ENCODE measurements at places on chromosomes 3 and 15.

DNA sequence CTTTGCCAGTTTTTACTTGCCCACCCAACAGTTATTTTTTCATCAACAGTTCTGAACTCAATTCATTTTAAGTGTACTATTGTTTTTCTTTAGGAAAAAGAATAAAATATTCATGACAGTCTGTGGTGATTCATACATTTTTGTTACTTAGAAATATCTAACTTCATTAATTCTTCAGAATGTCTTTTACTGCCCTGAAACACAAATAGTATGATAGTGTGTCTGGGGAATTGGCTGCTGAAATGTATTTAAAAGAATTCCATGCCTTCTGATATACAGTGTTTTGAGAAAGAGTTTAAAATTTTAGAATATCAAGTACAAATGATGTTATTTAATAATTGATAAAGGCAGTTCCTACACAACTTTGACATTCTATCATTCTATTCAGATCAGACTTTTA lies 854.1 kb downstream of the NAALADL2 start:
- DNase-seq, result no peak

- no peak for DNase-seq
Observed at GRCh38 chr3:57165641-57166040, 488 bp upstream of the IL17RD start.

GRCh38 chr15:85723960-85724945 lies 70.5 kb downstream of the KLHL25 start:
- no peak for DNase-seq

DNA sequence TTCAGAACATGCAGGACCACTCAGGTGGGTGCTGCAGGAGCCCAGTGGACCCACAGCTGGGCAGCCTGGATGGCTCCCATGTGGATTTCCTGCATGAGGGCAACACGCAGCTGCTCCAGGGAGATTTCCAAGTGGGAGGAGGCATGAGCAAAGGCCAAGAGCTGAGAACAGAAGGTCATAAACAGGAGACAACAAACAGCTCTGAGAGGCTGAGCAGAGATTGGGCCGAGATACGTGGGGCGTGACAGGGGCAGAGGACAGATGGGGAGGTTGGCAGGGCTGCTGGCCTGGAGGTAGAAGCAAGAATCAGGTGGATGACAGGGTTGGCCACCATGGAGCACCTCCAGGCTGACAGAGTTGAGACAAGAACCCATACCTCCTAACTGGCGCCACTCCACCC lies 2.9 kb downstream of the PHGR1 start:
- DNase-seq, result no peak

DNA sequence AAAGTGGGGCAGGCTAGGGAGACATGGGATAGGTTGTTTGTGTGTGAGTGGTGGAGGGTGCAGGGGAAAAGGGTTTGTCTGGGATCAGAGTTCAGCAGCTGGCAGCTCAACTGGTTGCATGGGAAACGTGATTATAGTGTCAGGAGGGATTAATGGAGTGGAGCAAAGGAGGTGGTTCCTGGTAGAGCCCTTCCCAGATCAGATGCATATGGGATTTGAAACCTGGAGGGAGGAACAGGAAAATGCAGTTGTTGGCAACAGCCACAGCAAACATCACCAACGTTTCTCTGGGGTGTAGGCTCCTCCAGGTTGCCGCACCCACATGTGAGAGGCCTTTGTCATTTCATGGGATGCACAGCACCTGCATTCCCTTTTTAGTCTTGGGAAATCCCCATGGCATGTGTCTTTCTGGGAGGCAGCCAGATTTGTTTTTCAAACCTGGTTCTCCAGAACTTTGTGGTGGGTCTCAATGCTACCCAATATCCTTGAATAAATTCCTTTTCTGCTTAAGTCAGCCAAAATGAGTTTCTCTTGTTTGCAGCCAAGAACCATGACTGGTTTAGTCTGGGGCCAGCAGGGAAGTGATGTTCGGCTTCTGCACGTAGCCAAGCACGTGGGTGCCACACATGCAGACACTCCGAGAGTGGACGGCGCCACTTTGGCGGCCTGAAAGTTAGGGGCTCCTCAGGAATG lies 61.3 kb downstream of the BDH1 start:
- peak; percentile 83 for DNase-seq

DNA sequence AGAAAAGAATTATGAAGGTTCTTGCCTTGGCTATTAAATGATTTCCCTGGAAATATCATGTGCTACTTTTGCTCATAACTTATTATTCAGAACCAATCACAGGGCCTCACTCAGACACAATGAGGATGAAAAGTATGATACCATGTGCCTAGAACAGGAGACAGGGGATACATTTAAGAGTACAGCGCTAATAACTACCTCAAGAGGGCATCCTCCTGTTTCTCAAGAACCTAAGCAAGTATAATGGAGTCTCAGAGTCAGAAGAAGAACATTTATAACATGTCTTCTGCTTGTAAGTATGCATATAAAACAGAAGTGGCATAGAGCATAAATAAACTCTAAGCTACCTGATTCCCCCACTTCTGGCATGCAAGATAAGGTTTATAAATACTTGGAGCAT lies 125.4 kb upstream of the MME start:
- DNase-seq, result no peak

DNA sequence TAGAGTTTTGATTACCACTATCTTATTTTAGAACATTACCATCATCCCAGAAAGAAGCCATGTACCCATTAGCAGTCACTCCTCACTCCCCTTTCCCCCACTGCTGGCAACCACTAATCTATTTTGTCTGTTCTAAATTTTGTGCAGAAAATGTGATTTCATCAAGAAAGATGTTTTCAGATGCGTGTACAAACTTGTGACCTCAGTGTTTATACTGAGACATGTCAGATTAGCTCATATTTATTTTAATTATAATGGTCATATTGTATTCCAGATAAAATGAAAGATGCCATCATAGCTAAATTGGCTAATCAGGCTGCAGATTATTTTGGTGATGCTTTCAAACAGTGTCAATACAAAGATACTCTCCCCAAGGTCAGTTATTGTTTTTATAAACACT lies 27.8 kb downstream of the PDCD6IP start:
- no peak for DNase-seq

GRCh38 chr3:113677737-113678136 lies 18.7 kb downstream of the USF3 start:
- DNase-seq, result no peak

DNA sequence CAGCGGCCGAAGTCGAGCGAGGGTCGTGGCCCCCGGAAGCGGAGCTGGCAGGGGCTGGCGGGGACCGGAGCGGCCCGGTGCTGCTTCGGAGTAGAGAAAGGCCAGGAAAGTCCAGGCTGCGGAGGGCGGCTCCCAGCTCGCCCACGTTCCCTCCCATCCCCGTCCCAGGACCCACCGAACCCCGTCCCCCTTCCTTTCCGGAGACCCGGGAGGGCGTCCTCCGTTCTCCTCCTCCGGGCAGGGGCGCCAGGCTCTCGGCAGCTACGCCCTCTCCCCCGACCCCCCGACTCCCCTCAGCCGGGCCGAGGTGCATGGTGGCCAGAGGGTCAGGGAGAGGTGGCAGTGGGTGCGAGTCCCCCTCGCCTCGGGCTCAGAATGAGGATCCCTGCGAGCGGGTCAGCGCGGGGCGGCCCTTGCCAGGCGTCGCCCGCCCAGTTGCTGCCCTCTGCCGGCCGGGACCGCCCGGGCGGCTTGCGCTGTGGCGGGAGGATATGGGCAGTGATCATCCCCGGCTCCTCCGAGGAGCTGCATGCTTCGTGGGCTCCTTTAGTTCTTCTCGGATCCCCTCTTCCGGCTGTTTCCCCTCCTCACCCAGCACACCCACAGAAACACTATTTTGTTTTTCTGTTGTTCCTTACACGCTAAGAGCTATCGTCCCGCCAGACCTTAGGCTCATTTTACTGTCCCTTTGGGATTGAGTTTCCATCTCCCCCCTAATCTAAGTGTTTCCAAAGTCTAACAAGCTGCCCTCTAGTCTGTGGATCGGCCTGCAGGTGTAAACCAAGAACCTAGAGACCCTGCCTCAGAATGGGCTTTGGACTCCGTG lies 744 bp upstream of the ALDH1A2 start:
- peak; percentile 79 for DNase-seq

DNA sequence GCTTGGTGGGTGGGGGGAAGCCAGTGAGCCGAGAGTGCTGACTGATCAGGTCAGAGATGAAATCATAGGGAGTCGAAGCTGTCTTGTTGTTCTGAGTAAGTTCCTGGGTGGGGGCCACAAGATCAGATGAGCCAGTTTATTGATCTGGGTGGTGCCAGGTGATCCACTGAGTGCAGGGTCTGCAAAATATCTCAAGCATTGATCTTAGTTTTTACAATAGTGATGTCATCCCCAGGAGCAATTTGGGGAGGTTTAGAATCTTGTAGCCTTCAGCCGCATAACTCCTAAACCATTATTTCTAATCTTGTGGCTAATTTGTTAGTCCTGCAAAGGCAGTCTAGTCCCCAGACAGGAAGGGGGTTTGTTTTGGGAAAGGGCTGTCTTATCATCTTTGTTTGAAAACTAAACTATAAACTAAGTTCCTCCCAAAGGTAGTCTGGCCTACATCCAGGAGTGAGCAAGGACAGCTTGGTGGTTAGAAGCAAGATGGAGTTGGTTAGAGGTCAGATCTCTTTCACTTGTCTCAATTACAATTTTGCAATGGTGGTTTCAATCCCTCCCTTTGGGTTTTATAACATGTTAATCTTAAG lies 18.7 kb upstream of the MTMR14 start:
- no peak for DNase-seq

DNA sequence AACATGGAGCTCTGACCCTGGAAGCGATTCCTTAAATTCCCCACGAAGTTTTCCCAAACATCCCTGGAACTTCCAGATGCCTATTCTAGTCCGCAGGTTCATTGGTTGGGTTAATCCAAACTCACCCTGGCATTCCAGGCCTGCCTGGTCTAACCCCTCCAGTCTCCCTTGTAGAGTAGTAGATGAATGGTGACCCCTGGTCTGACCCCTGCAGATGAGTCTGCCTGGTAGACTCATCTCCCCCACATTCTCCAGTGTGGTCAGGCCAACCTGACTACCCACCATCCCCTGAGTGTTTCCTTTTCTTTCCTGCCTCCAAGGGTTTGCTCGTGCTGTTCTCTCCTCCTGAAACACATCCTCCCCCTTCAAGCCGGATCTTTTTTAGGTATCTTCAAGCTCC lies 10.8 kb upstream of the HRH1 start:
- no peak for DNase-seq

DNA sequence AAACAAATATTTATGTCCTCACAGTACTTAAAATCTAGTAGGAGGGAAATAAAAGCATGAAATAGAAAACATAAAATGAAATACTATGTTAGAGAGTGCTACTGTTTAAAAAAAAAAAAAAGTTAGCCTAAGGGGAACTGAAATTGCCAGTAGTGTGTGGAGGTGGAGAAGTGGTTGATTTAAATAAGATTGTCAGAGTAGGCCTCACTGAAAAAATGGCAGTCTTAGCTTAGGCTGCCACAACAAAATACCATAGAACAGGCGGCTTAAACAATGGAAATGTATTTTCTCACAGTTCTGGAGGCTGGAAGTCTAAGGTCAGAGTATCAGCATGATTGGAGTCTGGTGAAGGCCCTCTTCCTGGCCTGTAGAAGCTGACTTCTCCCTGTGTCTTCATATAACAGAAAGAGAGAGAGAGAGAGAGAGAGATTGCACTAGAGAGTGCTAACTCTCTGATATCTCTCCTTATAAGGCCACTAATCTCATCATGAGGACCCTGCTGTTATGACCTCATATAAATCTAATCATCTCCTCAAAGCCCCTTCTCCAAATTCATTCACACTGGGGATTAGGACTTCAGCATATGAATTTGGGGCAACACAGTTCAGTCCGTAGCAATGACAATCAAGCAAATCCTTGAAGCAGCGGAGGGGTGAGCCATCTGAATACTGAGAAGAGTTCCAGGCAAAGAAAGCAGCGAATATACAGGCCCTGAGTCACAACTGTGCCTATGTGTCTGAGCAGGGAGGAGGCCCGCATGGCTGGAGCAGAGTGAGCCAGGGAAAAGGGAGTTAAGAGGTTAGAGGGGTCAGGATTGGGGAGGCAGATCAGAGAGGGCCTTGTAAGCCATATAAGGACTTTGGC lies 23.6 kb upstream of the LRRC34 start:
- no peak for DNase-seq

DNA sequence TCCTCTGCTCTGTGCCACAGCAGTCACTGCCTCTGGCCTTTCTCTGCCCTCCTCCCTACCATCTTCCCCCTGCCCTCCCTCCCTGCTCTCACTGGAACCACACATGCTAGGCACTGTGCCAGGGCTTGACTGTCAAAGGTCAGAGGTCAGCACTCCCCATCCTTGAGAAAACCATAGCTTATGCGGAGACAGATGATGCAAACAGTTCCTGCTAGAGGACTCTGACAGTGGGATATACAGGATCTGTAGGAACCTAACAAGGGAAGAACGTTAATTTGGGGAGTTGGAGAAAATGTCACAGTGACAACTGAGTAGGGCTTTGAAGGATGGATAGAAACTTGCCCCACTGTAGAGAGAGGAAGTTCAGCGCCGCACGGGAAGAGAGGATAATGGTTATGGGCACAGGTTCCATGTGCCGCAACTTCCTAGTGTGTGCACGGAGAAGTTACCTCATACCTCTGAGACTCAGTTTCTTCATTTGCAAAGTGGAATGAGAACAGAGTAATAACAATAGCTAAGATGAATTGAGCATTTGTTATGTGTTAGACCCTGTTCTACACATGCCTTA lies 29.3 kb upstream of the XYLB start:
- DNase-seq, result no peak

GRCh38 chr3:32510075-32510724 lies 7.5 kb upstream of the CMTM6 start:
- DNase-seq, result peak; percentile 85

DNA sequence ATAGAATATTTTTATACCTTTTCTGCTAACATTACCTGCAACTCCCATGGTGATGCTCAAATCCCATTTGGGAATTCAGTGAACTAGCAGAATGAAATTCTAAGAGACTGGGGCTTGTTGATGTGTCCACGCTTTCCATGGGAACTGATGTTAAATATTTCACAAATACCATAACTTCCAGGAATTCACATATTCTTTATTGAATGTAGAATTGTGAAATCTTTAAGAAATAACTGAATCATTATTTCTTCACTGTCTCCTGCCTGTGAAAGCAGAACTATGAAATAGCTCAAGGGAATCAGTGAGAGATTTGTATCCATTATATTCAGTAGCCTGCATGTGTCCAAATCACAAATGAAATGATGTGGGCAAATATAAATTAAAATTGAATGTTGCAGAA lies 130.8 kb downstream of the SERPINI1 start:
- no peak for DNase-seq

- DNase-seq, result no peak
Observed at GRCh38 chr3:192931825-192932224, 14.2 kb upstream of the MB21D2 start.

DNA sequence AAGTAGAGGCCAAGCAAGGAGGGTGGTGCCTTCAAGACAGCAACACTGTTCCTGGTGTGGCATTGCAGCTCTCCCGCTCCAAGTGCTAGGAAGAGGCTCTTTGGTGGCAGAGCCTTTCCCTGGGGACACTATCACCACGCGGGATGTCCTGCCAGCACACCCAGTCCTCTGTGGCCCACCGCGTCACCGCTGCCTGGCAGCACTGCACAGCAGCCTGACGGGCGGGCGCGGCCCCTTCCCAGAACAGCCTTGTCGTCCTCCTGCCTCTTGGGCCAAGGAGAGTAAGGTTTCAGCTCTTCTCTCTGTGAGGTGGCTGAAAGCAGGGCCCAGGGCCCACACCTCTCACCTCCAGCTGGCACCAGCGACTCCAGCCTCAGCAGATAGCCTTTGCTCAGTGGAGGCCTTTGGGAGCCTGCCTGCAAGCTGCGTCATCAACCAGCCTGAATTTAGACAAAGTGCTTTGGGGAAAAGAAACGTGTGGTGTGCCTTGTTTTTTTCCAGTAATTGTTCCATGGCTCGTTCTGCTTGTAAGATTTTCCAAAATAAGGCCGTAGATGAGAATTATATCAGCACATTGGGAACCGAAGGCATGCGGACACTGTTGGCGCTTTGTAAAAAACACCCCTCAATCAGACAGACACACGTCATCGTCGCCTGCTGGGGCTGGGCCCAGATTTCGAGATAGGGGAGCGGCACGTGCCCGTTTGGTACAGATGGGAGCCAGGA lies 65.0 kb downstream of the AAGAB start:
- DNase-seq, result peak; percentile 84
